ENCODE measurements at places on chromosomes 12 and 14.

DNA sequence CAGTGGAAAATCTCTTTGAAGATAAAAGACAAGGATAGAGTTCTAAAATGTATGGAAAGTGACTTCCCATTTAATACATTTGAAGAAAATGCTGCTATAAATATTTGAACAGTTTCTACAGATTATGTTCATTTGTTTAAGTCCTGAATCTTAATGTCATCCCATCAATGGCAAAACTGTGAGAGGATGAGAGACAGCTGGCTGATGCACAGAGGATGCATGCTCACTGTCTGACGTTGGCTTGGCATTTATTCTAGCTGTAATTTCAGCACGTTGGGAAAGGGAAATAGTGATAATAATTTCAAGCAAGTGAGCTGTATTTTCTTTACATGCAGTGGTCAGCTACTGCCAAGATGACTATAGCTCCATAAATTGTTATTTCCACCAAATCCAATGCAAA lies 40.5 kb downstream of the PPFIA2 start:
- no peak for DNase-seq

DNA sequence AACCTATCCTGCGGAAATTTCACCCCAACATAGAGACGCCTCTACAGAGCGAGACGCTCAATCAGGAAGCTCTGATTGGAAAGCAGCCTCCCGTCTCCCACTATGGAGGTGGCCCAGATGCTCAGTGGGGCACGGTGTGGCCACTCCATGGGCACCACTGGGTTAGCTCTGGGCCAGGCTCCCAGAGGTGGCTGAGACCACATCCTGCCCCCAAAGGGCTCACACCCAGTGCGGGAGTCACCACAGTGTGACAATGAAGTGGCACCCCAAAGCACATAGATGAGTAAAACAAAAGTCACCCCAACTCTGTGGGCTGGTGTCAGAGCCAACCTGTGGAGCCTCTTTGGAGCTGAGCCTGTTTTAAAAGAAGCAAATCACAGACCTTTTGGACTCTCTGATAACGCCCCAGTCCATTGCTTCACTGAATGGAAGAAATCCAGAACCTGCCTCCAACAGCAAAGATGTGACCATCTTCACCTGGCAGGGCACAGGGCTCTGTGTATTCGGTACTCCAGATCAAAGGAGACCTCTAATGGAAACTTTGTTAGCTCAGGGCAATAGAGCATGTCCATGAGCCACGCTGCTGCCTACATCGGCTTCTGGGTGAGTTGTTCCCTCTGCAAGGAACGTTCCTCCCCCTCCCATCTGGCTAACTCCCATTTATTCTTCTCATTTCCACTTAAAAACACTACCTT lies 19.6 kb downstream of the CLMN start:
- no peak for DNase-seq

DNA sequence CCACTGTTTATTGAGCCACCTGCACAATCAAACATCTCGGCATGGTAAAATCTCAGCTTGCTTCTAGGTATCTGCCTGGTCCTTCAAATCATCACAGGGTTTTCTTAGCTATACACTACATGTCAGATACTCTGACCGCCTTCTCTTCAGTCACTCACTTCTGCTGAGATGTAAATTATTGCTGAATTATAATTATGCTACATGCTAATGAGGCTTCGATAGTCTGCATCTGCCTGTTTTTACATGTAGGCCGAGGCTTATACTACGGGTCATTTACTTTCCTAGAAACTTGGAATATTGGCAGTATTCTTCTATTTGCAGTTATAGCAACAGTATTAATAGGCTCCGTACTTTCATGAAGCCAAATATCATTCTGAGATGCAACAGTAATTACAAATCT lies 77.6 kb downstream of the SINHCAF start:
- no peak for DNase-seq

- DNase-seq = no peak
Observed at GRCh38 chr14:20002319-20002718, 356 bp downstream of the OR4Q2 start.

DNA sequence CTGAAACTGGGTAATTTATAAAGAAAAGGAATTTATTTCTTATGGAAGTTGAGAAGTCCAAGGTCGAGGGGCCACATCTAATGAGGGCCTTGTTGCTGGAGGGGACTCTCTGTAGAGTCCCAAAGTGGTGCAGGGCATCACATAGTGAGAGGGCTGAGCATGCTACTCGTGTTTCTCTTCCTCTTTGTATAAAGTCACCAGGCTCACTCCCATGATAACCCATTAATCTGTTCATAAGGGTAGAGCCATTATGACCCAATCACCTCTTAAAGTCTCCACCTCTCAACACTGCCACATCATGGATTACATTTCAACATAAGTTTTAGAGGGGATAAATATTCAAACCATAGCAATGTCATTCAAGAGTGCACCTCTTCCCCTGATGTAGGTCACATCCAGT lies 79.1 kb upstream of the ATP2B1 start:
- DNase-seq = no peak

DNA sequence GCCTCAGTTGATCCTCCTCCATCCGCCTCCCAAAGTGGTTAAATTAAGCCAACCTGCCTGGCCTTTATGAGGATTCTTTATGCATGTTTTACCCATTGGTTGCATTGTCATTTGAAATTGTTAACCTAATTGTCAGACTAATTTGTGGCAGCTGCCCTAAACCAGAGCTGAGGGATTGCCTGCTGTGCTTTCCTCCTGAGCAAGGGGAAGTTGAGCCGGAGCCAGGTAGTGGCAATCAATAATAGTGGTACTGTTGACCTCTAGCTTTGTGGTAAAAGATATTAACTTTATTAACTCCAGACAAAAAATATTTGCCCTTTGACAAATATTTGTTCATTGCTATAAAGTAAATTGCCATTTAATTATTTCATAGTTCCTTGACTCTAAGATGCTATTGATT lies 5.6 kb upstream of the HEBP1 start:
- DNase-seq = no peak

DNA sequence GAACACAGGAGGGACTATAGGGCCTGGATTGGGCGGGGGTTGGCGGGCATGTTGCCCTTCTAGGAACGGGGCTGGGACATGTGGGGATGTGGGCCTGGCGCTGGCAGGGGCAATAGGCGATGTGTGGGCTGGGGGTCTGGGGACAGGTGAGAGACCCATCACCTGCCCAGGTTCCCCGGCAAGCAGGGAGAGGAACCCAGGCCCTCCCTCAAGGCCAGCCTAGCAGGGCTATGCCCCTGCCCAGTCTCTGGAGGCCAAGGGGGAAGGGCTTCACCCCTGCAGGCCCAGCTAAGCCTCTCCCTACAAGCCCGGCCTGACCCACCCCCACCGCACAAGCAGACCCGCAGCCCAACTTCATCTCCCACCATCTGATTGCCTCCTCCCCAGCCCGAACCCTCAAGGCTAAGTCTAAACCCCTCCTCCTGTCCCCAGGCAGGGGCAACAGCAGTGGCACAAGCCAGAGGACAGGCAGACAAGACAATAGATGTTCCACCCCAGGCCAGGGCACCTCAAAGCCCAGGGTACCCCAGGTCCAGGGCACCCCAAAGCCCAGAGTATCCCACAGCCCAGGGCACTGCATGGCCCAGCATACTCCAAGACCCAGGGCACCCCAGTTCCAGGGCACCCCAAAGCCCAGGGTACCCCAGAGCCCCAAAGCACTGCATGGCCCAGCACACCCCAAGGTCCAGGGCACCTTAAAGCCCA lies 6.5 kb downstream of the JAG2 start:
- no peak for DNase-seq

DNA sequence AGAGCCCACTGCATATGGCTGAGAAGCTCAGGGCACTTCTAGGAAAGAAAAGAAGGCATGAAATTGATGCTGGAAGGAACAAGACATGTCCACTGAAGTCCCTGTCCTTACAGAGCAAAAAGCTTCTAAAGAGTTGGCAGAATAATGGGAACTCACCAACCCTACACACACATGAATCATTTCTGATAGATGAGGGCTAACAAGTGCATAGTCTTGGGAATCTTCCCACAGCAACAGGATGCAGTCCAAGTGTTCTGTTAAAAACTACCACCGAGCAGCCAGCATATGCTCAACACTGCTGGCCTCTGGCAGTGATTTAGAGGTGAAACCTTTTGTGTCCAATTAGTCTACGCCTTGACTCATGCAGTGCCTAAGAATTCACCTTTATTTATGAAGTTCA lies 44.8 kb downstream of the RHOJ start:
- no peak for DNase-seq

GRCh38 chr14:56474419-56475022 lies 105.1 kb upstream of the TMEM260 start:
- no peak for DNase-seq

DNA sequence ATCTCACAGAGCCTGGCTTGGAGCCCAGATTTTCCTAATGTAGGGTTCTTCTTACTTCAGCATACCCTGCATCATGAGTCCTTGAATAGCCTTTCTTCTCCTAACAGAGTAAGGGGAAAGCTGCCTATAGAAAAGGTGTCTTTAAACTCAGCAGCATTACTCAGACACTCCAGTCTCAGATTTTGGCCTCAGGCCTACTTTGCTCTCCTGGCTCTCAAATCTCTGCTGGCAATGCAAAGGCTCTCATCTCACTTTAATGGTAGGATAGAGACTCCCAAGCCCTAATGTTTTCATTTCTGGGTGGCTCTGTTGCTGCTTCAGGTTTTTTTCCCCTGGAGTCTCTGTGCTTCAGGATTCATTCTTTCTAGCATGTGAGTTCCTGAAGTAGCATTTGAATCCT lies 9.1 kb upstream of the NKX2-8 start:
- no peak for DNase-seq

- no peak for DNase-seq
Observed at GRCh38 chr12:115199831-115200230, 515.9 kb upstream of the TBX3 start.

- DNase-seq = no peak
Observed at GRCh38 chr12:113136990-113137511, 1.5 kb upstream of the RASAL1 start.
